ENCODE measurements at places on chromosomes 2 and 18.

DNA sequence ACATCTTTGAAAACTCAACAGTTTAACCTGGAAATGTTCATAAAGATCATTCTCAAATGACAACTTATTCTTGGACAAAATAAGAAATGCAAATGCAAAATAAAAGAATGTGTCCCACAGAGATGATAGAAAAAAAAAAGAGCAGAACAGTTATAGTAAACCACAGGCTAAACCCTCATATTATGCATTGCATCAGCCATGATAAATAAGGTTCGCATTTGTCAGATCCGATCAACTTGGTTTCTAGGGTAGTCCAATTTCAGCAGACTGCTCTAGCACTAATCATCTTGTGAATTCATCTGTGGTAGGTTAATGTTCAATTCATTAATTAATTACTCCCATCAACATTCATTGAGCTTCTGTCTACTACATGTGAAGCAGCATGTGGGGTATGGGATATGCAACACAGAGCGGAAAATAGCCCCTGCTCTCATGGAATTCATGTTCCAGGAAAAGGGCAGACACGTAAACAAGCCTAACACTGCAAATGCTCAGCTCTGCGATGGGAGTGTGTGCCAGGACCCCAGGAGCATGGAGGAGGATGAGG lies 316.2 kb upstream of the REV1 start:
- DNase-seq = no peak

DNA sequence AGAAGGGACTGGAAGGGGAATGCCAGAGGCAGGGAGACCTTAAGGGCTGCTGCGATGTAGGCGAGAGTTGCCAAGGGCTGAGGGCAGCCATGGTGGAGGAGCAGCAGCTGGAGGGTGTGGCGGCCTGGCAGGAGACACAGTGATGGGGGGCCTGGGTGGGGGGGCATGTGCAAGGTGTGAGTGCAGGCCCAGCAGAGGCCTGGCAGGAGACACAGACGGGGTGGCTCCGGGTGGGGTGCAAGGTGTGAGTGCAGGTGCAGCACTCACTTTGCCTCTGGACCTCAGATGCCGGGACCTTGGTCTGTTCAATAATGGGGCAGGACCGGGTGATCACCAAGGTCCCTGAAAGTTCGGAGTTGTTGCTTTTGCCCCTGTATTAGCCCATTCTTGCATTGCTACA lies 76.2 kb upstream of the ODC1 start:
- no peak for DNase-seq

- DNase-seq = no peak
Measured at GRCh38 chr2:60051991-60052390, 501.5 kb downstream of the BCL11A start.

GRCh38 chr2:101754618-101755017 lies 57.1 kb downstream of the MAP4K4 start:
- no peak for DNase-seq

GRCh38 chr18:14120926-14121325 lies 11.3 kb downstream of the ZNF519 start:
- no peak for DNase-seq

- DNase-seq = no peak
Measured at GRCh38 chr2:157747280-157747679, 118.6 kb upstream of the ACVR1C start.
